ENCODE measurements at places on chromosomes 3 and 15.

DNA sequence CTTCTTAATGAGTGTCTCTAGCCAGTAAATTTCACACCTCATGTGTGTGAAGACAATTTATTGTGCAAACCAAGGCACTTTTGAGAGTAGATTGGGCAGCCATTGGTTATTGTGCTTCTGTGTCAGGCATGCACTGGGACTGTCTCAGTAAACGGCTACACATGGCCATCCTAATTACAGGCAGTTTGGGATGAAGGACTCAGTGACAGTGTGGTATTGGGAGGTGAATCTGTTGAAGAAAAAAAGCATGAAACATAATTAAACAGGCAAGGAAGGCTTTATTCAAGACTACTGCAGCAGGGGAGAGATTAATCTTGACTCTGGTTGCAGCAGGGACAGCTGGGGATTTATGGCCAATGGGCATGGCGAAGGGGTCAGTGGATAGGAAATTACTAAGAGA, 57.8 kb upstream of the NUDT16 start:
- DNase-seq, result no peak

GRCh38 chr15:98519767-98520550, 128.4 kb upstream of the IGF1R start:
- no peak for DNase-seq

- DNase-seq, result no peak
These were observed 473.6 kb upstream of the PROK2 start for GRCh38 chr3:72258361-72259141.

GRCh38 chr3:88896026-88896425, 211.4 kb upstream of the EPHA3 start:
- DNase-seq, result no peak

DNA sequence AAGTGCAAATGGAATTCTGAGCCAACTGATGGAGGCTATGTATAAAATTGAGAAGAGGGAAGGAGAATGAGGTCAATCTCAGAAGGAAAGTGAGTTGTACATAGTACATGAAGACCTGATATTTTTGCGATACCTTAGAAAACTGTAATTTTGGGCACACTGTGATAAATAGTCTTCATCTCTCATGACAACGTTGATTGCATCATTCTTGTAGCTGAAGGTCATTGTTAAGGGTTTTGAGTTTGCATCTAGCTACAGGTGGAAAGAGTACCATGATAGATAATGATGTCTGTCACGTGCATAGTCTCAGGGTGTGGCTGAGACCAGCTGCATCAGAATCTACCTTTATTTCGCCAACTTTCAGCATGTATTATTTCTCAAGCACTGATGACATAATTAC, 435.4 kb upstream of the MDFIC2 start:
- no peak for DNase-seq

DNA sequence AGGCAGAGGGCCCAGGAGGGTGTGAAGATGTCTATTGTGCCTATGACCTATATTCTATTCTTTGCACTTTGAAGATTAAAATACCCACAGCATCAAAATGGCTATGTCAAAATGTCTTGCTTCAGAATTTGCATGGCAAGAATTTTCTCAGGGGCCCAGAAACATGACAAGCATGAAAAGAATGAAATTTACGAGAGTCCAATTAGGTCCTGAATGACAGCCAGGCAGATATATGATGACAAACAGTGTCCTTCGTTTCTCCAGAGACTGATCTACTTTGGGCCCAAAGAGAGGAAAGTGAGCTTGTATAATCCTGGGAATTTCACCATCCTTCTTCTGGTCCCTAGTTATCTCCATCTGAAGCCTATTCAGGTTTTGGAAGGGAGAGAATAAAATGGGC, 609.9 kb downstream of the FHIT start:
- no peak for DNase-seq

DNA sequence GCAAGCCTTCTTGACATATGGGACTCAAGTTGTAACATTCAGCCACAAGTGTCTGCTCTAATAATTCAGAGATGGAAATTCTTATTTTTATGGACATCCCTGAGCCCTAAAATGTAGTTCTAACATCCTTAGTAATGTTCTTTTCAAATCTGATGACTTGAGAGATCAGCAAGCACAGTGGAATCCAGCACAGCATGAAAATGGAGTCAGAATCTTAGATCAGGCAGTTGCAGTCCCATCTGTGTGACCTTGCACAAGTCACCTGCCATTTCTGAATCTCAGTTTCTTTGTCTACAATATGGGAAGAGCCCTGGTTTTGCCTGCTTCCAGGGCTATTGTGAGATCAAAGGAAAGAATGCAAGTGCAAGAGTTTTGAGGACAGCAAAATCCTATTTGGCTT, 183.9 kb upstream of the LPP start:
- DNase-seq, result no peak

- no peak for DNase-seq
These were observed 51.8 kb downstream of the CMTM7 start for GRCh38 chr3:32443478-32443877.

GRCh38 chr3:94406595-94406994, 343.7 kb downstream of the NSUN3 start:
- no peak for DNase-seq

DNA sequence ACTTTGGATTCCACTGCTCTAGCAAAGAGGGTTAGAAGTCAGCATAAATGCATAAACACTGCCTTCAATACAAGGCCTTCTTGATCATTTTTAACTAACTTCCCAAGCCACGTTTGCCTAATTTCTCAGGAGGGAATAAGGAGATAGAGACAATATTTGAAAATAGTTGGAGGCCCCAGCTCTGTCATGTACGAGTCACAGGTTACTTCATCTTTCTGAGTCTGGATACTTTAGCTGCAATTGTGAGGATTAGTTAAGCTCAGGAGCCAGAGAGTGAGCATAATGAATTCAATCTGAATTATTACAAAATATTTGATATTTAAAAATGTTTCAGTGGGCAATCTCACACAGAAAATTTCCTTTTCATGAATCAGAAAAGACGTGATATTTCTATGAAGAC, 298.9 kb downstream of the SHOX2 start:
- DNase-seq, result no peak

DNA sequence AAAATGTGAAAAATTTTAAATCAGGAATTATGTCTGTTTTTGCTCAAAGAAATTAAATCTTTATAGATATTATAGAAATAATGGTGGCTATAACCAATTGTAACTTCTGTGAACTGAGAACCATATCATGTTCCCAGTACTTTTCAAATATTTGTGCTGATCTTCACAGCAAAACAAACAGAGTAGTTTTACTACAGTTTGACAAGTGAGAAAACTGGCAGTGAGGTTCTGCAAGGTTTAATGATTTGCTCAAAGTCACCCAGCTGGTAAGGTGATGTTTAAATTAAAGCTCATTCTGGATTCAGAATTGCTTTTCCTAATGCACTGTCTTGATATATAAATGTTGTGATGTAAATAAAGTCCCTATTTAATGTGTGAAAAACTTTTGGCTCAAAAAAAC, 22.0 kb upstream of the SPTSSB start:
- no peak for DNase-seq

- no peak for DNase-seq
These were observed 44.9 kb upstream of the DGKG start for GRCh38 chr3:186406669-186407635.

- peak; percentile 62 for DNase-seq
These were observed 18.3 kb upstream of the NTRK3 start for GRCh38 chr15:88274553-88275460.

DNA sequence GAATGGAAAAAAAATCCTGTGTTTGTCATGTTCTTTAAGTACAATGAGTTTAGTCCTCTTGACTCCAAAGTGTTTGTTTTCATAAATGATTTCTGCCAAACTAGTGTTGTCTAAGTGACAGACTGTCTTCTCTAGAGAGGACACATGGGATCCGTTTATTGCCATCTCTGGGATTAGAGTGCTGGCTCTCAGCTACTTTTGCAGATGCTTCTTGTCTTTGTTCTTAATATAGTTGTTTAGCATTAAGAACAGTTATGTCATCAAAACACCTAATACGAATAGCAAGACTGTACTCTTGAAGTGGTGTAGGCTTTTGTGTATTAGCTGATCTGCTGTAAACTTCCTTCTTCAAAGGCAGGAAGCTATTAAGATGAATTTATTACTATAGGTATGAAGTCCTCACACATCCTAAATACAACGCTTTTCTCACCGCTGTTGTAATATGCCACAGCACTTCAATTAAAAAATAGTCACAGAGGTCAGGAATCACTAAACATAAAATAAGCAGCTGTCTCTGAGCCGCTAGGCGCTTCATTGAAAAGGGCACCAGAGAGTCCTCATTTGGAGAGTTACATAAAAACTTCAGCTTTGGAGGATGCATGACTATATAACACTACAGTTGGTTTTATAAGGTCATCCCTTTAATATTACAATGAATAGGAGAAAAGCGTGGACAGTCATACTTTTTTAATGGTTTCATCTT, 128.3 kb upstream of the ZNF385D start:
- DNase-seq, result no peak

GRCh38 chr15:75694241-75695182, 18.1 kb downstream of the CSPG4 start:
- DNase-seq, result peak; percentile 80
